OCI-LY7 (cell line): ENCODE measurements at places on chromosomes 3 and 15.
A peak's percentile ranks its signal among the peaks of the same experiment; 100 is the strongest.

DNA sequence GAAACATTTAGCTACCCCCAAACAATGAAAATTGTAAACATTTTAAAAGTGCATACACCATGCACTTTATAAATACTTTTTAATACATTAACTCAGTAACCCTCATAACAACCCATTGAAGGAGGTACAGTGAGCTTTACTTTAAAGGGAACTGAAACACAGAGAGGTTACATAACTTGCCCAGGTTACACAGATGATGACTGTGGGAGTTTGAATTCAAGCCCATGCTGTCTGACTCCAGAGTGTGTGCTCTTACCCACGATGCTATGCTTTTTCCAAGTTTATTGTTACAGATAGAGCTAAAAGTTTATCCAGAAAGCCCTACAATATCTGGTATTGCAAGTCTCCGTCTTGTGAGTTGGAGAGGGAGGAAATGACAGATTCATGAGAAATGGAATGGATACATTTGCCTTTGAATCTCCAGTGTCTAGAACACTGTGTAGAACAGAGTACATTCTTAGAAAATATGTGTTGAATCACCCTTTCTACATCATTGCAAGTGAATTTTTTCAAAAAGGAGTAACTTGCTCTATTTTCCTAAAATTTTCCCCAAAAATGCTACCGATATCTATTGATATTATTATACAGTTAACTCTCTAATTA, 428.3 kb downstream of the NAALADL2 start:
- DNase-seq, result no peak

- peak; percentile 76 for DNase-seq
Measured at GRCh38 chr3:58414538-58415197, 19.0 kb downstream of the PDHB start.

DNA sequence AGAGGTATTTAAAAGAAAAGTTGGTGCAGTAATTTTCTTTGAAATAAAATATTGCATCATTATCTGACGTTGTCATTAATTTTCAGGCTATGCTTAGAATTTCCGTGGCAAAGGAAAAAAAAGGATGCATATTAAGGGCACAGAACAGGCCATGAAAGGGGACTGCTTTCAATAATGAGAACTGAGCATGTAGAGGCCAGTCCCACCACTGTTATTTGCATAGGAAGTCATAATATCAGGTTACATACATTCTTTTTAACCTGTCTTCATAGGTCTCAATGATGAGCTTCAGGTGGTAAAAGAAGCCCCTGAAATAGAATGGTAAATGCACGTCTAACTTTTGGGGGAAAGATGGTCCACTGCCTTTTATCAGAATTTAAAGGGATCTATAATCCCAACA, 272.1 kb upstream of the ALCAM start:
- no peak for DNase-seq

- DNase-seq, result no peak
Measured at GRCh38 chr15:92909136-92909781, 9.1 kb downstream of the CHD2 start.

DNA sequence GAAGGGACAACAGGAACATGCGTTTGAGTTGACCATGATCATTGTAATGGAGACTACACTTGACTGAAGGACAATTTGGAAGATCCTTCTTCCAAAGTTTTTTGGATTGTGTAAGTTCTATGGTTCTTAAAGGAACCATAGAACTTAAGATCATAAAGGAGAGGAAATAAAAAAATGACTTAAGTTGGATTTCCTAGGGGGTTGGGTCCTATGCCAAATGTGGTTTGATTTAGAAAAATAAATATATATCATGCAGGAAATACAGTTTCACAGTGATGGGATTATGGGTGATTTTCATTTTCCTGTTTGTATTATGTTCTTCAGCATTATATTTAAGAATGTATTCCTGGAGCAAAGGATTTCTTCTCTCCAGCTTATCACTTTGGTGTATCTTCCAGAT, 305.5 kb upstream of the DPH6 start:
- no peak for DNase-seq

DNA sequence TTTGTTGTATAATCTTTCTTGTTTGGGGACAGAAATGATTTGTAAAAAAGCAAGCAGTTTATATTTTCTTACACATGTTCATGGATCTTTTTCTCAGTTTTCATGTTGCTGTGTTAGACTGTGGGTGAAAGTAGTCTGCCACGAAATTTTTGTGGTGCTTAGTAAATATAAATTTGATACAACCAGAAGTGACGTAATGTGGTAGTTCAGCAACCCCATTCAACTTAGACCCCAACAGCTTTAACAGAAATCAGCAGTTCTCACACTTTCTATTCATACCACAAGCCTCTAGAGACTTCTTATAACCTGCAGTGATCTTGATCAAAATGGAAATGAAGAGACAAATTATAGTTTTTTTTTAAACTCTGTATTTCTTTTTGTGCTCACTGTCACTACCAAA, 120.2 kb upstream of the IGSF10 start:
- DNase-seq, result no peak

DNA sequence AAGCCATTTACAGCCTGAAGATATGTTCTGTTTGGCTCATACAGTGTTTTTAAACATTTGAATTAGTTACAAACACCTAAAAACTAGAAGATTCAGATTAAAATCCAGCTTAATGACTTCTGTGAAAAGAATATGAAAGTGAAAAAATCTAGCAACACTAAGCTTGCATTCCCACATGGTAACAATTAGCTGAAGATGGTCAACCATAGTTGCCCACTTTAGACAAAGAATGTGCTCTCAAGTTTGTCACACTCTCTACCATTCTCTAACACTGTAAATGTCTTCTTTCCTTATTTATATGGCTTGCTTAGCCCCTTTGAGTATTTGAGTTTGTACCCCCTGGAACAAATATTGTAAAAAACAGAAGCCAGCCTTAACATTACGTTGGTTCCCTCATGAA, 32.7 kb downstream of the HDGFL3 start:
- DNase-seq, result no peak

GRCh38 chr15:60918234-60918959, 310.7 kb downstream of the RORA start:
- no peak for DNase-seq

GRCh38 chr15:89329329-89330084, 5.1 kb downstream of the POLG start:
- no peak for DNase-seq

- no peak for DNase-seq
Measured at GRCh38 chr3:24199300-24199699, 254.2 kb downstream of the NR1D2 start.

DNA sequence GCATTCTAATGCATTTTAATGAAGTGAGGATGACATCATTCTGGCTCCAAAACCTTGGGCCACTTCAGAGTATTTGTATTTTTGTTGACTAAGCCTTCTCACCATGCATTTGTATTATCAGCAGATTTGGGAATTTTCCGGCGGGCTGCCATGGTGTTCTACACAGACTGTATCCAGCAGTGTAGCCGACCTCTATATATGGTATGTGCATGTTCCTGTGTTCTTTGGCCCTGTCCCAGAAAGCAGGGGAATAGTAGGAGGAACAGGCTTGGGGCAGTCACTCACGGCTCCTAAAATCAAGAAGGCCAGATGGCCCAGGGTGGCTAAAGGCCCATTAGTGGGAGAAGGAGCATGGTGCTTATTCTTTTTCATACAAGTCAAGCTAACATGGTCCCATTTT, 80.5 kb downstream of the USF3 start:
- no peak for DNase-seq

GRCh38 chr3:189589179-189589569, 42.0 kb upstream of the TP63 start:
- no peak for DNase-seq
